ENCODE measurements at places on chromosomes 4 and X.
A peak's percentile ranks its signal among the peaks of the same experiment; 100 is the strongest.

- no peak for DNase-seq
These were observed 53.9 kb downstream of the FAT4 start for GRCh38 chr4:125368671-125369081.

DNA sequence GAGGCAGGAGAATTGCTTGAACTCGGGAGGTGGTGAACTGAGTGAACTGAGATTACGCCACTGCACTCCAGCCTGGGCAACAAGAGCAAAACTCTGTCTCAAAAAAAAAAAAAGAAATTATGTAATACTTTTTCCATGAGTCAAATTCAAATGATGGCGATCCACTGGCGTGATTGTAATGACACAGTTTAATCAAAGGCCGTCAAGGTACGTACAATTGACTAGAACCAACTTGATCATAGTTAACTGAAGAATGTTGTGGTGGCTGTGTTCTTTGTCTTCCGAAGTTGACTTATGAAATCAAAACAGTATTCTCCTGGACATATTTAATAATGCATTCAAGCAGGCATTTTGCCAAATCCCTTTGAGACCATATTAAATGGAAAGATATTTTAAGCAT lies 318.6 kb upstream of the FAT1 start:
- DNase-seq = no peak

DNA sequence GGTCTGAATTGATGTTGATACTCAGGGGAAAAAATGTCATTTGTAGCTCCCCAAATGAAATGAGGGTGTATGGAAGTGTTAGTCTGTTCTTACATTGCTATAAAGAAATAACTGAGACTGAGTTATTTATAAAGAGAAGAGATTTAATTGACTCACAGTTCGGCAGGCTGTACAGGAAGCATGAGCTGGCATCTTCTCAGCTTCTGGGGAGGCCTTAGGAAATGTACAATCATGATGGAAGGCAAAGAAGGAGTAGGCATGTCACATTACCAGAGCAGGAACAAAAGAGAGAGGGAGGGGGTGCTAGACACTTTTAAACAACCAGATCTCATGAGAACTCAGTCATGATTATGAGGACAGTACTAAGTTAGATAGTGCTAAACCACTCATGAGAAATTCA lies 1199.9 kb upstream of the DIAPH2 start:
- DNase-seq = no peak

DNA sequence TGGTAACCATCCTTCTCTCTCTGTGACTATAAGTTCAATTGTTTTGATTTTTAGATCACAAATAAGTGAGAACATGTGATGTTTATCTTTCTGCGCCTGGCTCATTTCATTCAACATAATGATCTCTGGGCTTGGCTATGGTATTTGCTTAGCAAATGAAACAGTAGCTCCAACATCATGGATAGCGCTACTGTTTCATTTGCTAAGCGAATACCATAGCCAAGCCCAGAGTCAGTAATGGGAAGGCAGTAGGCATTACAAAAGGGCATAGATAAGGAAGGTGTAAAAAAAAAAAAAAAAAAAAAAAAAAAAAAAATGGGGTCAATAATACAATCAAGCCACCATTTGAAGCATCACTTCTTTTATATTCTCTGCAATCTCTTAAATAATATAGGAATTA lies 469.0 kb upstream of the ATOH1 start:
- no peak for DNase-seq

DNA sequence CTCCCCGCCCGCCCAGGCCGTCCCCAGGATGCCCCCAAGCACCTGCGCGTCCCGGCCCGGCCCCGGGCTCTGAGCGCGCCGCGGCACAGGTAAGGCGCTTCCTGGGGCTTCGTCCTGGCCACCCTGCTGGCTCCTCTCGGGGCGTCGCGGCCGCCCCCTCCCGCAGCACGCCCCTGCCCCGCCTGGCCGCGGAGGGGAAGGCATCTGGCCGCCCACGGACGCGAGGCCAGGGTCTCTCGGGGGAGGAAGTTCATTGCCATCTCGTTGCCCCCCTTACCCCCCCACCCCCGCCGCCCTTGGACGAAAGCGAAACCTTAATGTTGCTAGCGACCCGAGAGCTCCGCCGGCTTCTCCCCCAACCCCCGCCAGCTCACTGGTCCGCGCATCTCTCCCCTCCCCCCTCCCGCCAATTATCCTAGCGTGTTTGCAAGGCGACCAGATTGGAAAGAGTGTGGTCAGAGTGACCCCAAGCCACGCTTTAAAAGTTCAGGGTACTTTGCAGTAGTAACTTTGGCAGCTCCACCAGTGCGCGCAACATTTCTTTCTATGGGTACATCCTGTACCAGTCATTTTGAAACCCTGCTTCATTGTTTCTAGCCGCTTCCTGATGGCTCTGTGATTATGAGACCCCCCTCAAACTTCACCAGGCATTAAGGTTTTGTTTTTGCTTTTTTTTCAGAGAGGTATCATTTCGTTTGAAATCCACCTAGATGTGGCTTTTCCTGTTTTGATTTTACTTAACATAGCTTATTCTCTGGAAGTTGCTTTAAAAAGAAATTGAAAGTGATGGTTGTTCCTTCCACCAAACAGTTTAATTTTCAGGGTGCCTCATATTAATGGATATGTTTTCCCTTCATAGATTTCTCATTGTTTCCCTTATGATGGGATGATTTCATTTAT lies 626 bp downstream of the TBC1D1 start:
- no peak for DNase-seq

DNA sequence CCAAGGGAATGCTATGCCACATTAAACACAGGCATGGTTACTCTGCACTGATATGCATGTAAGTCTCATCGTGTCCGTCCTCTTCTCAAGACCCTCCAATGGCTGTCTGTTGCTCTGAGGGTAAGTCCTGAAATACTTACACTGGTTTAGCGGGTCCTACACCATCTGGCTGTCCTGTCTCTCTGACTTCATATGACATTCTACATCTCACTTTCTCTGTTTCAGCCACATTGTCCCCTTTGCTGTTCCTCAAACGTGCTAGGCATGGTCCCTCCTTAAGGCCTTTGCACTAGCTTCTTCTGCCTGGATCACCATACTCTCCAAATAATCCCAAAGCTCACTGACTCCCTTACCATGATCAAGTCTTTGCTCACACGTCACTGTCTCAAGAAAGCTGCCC lies 131.4 kb downstream of the PALLD start:
- DNase-seq = no peak

DNA sequence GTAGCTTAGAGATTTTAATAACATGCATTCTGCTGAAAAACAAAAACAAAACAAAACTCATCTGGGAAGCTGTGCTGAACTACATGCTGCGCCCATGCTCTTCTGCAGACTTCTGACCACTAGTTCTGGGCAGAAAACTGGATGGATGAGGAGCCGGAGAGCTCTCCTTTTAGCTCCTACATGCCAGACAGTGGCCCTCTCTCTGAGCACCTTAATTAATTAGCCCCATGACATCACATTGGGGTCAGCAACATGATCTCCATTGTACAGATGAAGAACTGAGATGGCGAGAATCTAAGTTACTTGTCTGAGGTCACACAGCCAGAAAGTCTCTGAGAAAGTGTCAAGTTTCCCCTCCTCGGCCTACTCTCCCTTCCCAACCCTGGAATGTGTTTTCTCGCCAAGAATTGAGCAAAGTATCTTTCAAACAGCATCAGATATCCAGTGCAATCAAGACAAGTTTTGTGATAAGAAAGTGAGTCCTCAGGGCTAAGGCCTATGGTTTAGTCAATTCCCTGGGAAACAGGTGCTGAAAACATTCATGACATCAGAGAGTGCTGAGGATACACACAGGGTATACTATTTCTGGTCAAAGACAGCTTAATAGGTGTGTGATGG lies 21.6 kb downstream of the SCD5 start:
- DNase-seq = no peak

DNA sequence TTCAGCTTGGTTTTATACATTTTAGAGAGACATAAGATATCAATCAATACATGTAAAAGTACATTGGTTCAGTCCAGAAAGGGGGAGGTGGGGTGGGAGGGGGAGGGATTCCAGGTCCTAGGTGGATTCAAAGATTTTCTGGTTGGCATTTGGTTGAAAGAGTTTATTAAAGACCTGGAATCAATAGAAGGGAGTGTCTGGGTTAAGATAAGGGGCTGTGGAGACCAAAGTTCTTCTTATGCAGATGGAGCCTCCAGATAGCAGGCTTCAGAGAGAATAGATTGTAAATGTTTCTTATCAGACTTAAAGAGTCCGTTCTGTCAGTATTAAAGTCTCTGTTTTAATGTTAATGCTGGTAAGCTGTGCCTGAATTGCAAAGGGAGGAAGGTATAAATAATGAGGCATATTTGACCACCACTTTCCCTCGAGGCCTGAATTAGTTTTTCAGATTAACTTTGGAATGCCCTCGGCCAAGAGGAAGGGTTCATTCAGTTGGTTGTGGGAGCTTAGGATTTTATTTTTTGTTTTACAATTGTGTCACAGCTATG lies 169.9 kb downstream of the AASDH start:
- no peak for DNase-seq

GRCh38 chr4:67727124-67727850 lies 26.3 kb upstream of the UBA6 start:
- no peak for DNase-seq

DNA sequence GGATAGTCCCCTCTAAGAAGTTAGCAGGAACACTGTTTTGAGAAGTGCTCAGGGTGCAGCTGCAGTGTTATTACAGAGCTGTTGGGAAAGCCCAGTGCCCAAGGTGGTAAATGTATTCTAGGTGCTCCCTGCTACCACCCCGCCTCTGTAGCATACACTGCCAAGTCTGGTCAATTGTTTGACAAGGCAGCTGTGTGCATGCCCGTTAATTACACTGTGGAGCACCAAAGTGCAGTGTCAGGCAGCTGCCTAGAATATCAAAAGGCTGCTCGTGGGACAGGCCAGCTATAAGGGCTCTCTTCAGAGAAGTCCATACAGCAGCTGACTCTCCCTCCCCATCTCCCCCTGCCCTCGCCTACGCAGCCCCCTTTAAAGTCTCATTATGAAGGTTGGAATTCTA lies 99.9 kb upstream of the KLHL13 start:
- peak; percentile 77 for DNase-seq

DNA sequence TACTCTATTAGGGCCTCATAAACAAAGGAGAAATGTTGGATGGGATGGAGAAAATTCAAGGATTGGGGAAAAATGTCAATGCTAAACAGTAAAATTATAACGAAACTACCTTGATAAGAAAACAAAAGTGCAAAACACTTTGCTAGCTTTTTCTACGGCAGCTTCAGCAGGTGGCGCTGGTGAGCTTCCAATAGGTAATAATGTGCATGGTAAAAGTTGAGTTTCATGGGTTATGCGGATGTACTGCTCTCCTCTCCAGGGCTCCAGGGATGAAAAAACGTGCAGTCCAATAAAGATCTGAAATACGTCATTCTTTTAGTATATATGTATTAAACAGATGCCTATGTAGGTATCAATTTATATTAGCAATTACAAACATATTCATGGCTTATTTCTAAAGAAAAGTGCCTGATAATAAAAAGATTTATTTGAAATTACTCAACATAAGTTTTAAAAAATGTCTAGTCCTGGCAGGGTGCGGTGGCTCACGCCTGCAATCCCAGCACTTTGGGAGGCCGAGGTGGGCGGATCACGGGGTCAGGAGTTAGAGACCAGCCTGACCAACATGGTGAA lies 239.6 kb downstream of the GRXCR1 start:
- DNase-seq = peak; percentile 20

DNA sequence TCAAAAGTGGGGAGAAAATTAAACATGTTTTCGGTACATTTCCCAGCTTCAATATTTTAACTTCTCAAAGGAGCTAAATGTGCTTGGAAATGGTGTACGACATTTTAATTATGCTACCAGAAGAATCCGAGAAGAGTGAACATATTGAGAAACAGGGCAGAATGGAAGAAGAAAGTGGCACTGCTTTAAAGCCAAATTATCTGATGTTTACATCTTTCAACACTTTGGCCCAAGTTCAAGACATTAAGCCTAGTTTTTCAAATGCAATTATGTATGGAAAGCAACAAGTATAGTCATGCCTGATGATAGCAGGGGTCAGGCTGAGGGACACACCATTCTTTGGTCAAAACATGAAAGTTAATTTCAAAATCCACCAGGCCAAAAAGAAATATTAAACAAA lies 577.9 kb upstream of the ZFP42 start:
- DNase-seq = no peak

DNA sequence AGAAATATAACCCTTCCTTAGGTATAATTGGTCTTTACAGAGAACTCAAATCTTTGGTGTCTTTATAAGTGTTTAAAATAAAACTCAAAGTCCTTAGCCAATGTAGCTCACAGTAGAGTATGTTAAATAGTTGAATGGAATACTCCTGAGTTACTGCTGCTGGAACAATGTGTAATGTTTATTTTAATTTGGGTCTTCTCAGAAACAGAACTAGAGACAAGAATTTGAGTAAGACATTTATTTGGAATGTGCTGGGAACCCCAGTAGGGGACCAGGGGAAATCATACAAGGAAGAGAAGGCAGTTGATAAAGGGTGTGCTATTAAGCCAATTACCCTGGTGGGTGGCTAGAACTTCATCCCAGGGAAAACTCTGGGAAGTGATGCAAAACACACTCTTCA lies 240.4 kb upstream of the LDB2 start:
- DNase-seq = no peak

DNA sequence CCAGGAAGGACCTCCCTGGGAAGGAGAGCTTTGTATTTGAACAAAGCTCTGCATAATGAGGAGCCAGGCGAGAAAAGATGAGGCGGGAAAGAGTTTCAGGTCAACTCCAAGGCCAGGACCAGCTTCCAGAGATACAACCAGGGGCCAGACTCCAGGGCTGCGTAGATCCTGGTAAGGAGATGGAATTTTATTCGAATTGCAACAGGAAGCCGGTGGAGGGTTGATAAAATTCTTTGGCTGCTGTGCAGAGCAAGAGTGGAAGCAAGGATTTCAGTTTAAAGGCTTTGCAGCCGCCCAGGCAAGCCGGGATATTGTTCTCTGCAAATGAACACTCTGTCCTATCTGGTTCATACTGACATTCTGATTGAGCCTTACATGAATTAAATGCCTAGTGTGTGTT lies 40.2 kb upstream of the CBR4 start:
- no peak for DNase-seq

- no peak for DNase-seq
These were observed 420 bp downstream of the TSC22D3 start for GRCh38 chrX:107775000-107775733.

GRCh38 chr4:10730590-10730989 lies 46.0 kb upstream of the CLNK start:
- DNase-seq = no peak
